ENCODE measurements at places on chromosomes 1 and 21.
A peak's percentile ranks its signal among the peaks of the same experiment; 100 is the strongest.

DNA sequence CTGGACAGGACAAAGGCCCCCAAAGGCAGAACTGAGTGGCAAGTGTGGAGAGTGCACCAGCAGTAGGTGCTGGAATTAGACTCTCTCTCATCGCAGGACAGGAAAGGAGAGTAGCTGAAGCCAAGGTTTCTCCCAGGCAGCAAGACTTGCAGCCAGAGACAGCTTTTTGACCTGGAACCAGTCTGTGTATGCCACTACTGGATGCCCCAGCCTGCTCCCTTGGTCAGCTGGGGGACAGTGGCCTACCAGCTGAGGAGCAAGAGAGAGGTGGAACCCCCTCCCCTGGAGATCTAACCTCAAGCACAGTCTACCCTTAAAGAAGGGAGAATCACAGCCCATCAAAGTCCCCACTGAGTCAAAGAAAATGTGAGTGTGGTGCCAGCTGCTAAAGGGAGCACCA, 375.7 kb downstream of the KCNH1 start:
- DNase-seq, result no peak

GRCh38 chr1:178417858-178418257, 78.9 kb downstream of the CLEC20A start:
- DNase-seq, result no peak

- DNase-seq, result no peak
Observed at GRCh38 chr1:167428395-167428794, 89.9 kb downstream of the CD247 start.

GRCh38 chr1:99503276-99503747, 142.6 kb upstream of the PALMD start:
- no peak for DNase-seq

DNA sequence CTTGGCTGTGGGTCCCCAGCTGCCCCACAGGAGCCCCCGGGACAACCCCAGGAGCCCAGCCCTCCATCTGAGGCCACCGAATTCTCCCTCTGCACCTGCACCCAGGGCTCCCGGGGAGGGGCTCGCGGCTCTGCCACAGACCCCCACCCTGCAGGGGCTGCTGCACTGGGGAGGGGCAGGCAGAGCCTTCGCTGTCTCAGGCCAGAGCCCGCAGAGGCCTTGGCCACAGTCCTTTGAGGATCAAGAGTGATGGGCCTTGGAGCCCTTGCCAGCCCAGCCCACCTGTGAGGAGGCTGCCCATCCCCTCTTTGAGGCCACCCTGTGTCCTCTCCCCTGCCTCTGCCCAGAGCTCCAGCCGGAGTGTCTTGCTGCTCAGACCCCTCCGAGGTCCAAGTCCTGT, 6.5 kb downstream of the PERM1 start:
- no peak for DNase-seq

DNA sequence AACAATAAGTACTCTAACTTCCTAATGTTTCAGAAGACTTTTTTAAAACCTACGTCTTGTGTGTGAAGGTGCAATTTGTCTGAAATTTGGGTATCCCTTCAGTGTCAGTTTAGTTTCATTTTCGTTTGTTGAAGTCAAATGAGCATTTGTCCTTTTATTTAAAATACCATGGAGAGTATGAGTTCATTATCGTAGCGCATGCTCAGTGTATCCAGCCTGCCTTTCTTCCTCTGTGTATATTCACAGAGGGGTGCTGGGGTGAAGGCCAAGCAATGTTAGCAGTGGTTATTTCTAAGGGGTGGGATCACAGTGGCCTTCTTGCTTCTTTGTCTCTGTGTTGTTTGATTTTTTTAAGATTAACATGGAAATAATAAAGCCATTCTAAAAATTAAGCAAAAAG, 43.2 kb downstream of the CNN3 start:
- no peak for DNase-seq

- DNase-seq, result no peak
Observed at GRCh38 chr21:41868062-41868710, 11.0 kb downstream of the PRDM15 start.

DNA sequence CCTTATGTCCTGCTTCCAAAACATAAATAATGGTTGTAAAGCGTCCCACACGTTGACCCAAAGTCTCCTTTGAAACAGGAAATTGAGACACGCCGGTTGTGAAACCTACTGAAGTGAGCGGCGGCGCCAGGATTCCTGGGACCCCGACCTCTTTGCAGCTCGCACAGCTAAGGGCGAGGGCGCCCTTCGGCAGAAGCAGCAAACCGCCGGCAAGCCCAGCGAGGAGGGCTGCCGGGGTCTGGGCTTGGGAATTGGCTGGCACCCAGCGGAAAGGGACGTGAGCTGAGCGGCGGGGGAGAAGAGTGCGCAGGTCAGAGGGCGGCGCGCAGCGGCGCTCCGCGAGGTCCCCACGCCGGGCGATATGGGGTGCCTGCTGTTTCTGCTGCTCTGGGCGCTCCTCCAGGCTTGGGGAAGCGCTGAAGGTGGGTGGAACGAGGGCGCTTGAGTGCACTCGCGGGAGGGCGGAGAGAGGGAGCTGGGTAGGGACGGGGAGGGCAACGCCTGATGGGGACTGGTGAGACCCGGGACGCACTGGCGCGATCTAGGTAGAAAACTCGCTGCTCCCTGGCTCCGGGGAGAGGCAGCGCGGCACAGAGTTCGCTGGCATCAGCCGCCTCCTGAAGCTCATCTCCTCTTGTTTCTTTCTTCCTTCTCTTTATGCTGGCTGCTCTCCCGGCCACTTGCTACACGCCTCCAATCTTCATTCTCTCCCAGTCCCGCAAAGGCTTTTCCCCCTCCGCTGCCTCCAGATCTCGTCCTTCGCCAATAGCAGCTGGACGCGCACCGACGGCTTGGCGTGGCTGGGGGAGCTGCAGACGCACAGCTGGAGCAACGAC, at the start of gene CD1D:
CD1D (plus strand) TSS at position 155 of the 836 bp plus-strand sequence; CDS start at position 362, 207 bp downstream.
- DNase-seq, result no peak

DNA sequence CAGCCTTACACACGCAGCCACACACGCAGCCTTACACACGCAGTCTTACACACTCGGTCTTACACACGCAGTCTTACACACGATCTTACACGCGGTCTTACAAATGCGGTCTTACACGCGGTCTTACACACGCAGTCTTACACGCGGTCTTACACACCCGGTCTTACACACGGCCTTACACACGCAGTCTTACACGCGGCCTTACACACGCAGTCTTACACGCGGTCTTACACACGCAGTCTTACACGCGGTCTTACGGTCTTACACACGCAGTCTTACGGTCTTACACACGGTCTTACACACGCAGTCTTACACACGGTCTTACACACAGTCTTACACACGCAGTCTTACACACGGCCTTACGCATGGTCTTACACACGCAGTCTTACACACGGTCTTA, 111.9 kb downstream of the PRDM16 start:
- no peak for DNase-seq

DNA sequence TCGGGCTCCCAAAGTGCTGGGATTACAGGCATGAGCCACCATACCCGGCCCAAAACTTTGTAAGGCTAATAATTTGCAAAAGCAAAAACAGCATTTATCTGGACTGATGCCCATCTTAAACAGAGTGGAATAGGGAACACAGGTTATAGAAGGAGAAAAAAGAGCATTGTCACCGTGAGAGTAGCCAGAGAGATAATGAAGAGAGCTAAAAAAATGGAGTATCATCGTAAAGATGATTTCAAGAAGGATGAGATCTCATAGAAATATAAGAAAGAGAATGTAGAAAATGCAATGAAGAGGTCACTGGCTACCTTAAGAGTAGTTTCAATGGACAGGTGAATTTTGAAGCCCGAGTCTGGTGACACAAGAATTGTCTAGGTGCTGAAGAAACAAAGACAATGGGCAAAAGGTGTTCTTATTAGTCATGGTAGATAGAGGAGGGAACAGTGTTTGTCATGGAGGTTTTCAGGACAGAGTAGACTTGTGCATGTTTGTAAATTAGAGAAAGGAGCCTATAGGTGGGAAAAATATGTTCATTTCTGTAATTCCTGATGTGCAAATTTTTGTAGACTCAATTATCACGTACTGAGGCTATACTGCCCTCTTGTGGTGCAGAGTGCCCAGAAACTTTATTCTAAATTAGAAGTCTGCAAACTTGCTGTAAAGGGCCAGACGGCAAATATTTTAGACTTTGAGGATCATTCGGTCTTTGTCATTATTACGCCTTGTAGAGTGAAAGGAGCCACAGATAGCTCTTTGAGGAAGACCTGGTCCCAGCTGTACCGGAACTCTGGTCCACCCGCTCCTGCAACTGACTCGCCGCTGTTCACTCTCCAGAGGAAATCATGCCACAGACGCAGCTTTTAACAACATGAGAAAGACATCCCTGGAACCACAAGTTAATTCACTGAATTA, 8.1 kb upstream of the TMEM183A start:
- DNase-seq, result peak; percentile 27

- no peak for DNase-seq
Observed at GRCh38 chr1:115283681-115284146, 54.3 kb downstream of the NGF start.

DNA sequence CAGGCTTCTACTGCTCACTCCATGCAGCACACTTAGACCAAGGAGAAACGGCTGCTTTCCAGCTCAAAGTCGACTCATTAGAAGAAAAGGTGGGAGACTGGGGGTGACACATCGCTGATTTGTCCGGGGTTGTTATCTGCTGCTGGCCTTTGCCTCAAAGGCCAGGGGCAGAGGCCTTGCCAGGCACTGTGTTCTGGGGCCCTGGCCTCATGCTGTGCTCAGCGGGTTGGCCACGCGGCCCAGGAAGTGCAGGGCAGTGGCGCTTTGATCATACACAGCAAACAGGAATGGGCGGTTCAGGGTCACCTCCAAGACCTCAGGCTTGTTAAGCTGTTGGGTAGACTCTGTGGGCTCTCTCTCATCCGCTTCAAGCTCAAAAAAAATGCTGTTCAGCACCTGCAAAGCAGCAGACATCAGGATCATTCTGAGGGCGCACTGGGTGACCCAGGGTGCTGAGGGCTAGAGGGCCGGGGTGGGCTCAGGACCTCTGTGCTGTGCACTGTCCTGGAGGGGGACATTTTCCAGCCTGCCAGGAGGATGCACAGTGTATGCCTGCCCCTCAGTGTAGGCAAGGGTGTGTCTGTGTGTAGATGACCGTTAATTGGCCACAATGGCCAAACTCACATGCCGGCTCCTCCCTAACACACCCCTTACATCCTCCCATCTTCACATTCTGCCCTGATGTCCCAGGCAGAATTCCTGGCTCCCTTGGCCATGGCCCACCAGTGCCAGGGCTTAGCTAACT, 10.8 kb downstream of the AGT start:
- no peak for DNase-seq

DNA sequence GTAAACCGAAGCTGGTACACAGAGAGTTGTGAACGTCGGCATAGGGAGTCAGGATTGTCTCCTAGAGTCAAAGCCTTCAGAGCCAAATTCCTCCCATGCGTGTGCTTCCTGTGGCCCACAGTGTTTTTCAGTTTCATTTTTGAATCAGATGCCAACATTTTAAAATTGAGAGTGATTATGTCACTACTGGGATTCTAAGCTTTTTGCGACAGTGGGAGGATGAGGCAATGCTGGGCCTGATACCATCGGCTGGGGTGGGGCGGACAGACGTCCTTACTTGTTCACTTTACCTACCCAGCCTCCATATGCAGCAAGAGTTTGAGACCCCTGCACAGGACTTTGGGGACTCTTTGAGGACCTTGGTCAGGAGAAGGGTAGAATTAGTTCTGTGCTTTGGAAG, 1.3 kb upstream of the KLHDC7A start:
- no peak for DNase-seq

- DNase-seq, result no peak
Observed at GRCh38 chr1:113780374-113781146, 21.3 kb upstream of the PHTF1 start.
